ENCODE measurements at places on chromosomes 7 and 10.
A peak's percentile ranks its signal among the peaks of the same experiment; 100 is the strongest.

DNA sequence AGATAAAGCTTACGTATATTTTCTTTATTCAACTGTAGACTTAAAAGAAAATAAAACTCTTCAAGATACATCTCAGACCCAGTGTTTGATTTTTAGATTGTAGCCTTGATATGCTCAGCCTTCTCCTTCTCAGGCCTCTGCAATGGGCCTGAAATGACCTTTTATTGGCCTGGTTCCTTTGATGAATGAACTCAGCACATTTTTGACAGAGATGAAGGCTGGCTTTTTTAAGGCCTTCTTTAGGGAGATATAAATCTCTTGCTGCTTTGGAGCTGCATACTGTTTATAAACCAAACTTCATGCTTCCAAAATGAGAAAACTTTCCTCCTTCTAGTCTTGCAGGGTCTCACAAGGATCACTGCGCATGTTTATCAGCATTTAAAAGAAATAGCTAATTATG lies 1049.8 kb downstream of the LRMDA start:
- no peak for DNase-seq

DNA sequence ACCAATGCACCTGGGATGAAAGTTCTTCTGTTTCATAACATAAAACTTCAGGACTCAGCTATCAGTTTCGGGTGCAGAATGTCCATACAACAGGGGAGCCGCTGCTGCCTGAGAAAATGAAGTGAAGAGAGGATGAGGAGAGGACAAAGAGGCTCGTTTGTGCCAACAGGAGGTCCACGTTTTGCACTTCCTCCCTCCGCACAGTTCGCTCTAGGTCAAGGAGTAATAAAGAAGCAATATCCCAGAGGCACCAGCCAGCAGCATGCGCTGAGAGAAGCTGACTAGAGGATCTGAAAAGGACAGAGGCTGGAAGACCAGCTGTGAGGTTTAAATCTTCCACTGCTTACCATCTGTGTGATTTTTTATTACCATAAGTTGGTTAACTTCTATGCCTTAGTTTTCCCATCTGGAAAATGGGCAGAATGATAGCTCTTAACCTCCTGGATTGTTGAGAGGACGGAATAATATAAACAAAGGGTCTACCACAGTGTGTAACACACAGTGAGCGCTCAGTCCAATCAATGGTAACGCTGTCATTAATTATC lies 709 bp downstream of the GPAM start:
- DNase-seq = no peak

GRCh38 chr10:71687077-71687476 lies 32.5 kb downstream of the C10orf105 start:
- DNase-seq = no peak

DNA sequence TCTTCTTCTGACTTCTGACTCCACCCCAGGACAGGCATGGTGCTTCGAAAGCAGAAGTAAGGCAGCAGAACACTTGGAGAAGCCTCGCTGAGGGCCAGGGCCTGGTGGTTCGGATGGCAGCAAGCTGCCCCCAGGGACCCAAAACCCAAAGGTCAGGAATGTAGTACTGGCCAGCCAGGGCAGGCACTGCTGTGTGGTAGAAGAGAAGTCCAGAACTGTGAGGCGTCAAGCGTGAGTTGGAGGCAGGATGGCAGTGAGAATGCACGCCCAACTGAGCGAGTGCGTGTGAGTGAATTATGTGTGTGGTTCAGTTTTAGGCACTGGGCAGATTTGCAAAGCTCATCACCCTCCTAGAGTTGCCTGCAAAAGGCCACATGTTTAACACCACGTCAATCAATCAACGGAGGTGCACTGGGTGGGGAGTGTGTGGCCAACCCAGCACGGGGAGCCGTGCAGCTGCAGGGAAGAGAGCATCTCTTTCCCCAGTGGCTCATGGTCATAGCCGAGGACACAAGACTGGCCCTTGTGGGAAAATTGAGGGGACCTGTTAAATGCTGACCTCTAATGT lies 144.3 kb downstream of the KCNMA1 start:
- DNase-seq = no peak

DNA sequence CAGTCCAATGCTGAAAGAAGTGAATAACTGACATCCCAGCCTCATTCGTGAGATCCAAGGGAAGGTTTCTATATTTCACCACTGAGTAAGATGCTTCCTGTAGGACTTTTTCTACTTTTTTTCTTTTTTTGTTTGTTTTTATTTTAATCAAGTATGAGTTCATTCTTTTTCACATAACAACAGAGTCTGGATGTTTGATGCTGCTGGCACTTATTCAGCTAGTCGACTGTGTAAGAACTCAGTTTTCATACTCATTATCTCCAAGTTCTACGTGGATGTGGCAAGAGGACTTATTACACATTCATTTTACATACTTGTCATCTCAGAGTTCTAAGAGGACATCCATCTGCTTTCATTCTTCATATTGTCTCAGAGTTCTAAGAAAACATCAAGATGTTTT lies 86.9 kb downstream of the CPXM2 start:
- no peak for DNase-seq

GRCh38 chr10:620417-620816 lies 69.1 kb downstream of the DIP2C start:
- DNase-seq = no peak

DNA sequence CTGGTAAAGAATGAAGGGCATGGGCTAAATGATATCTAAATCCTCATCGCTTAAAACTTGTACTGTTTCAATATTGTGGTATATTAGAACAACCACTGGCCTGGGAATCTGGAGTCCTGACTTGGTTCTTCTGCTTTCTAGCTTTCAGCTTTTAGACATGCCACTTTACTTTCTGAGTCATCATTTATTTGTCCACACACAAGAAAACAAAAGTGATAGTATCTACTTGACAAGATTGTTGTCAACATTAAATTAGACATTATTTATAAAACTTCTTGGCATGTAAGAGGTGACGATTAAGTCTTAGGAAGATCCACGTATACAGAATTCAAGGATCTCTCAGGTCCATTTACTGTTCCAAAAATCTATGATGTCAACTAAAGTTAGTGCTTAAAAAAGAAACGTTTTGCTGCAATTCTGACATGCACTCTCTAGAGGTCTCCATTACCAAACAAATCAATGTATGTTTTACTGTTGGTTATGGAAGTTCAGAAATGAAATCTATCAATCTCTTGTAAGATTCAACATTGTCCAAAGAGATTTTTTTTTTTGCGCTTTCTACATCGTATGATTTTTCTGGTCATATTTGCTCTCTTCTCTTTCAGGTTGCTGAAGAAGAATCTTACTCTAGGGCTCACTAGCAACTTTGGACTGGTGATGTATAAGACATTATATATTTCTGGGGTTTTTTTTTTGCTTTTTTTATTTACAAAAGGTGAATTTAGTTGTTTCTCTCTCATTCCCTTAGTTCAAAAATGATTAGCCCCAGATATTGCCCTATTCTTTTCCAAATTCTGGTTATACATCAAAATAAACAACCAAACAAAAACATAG lies 53.6 kb upstream of the DYNC1I1 start:
- no peak for DNase-seq

DNA sequence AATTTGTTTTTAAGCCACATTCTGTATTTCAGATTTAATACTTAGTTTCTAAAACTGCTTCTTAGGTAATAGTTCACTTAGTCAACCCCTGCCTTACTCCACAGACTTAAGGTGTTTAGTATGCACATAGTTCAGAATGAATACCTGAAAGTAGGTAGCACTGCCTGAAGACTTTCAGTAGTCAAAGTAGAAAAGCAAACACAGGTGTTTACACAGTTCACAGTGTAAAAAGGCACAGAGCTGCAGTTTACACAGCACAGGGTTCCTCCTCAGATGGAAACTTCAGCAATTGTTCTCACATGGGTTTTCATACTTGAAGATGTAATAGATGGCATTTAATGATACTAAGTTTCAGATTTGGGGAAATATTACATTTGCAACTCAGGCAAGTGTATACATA lies 3.1 kb upstream of the PKD1L1 start:
- DNase-seq = no peak

- DNase-seq = no peak
Measured at GRCh38 chr7:111009526-111010040, 81.3 kb upstream of the LRRN3 start.

GRCh38 chr7:38294926-38295325 lies 21.5 kb upstream of the TARP start:
- no peak for DNase-seq

DNA sequence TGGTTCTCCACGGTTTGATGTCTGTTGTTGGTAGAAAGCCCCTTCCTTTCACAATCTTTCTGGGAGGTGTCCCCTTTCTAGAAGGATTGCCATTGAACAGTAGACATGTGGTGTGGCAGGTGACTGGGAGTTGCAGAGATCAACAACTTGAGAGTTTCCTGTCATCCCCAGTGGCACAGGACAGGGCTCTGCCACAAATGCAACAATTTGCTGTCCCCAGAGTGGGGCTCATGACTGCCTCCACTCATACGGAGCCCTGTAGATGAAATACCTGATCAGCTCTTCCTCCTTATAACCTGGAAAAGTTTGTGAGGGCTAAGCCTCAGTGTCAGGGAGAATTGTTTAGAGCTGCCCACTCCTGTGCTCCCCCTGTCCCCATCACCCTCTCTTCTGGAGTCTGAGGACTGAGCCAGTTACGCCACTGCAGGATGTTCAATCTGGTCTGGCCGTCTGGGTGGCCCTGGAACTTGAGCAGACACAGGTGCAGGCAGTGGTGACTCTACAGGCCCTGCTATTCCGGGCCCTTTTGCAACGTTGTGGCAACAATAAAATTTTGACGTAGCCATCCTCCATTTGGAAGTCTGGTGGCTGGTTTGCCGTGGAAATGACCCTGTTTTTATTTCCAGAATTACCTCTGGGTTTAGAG lies 6.5 kb downstream of the DBNL start:
- DNase-seq = no peak

- no peak for DNase-seq
Measured at GRCh38 chr10:43817368-43817767, 168.7 kb upstream of the ZNF32 start.

GRCh38 chr10:6748029-6748428 lies 168.0 kb upstream of the PRKCQ start:
- DNase-seq = no peak

DNA sequence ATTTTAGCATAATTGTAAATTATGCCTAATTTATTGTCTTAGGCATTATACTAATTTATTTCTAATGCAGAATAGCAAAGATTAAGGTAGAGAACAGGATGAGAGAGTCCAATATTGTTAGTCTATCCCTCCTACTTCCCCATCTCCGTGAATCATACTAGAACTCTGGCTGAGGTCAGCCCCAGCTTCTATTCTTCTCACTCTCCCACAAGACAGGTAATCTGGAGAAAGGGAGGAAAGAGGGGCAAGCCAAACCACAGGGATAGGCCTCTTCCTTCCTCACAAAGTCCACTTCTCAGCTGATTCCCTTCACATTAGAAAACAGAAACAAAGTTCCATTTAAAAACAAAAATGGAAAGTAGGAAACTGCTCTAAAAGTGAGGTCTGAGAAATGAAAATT lies 117.5 kb upstream of the LAMB4 start:
- DNase-seq = no peak

DNA sequence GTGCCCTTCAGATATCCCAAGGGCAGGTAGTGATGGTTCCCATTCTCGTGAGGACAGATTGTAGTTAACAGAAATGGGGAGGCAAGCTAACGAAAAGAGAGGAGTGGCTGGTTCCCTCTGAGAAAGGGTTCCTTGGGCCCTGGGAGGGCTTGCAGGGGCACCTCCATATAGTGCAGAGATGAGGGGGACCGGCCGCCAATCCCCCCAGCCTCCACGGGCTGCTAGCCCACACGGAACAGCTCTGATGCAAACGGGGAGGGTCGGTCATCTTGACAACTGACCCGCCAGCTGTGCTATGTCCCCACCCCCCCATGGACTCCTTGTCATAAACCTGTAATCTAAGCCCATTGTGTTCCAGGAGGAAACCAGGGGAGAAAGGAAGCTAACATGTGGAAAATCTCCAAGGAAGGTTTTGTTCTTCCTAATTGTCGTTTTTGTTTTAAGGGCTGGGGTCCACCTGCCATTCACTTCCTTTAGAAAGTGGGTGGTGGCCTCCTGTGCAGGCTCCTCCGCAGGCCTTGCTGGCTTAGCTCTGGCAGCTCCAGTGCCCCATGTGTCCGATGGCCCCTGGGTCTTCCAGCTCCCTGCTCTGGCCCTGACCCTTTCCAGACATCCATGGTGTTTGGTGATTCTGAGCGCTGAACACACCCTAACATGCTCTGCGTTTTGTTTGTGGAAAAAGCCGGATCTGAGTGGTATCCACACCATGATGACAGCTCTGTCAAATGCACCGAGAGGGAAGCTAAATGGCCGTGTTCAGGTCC lies 15.9 kb downstream of the ADCY1 start:
- DNase-seq = no peak

DNA sequence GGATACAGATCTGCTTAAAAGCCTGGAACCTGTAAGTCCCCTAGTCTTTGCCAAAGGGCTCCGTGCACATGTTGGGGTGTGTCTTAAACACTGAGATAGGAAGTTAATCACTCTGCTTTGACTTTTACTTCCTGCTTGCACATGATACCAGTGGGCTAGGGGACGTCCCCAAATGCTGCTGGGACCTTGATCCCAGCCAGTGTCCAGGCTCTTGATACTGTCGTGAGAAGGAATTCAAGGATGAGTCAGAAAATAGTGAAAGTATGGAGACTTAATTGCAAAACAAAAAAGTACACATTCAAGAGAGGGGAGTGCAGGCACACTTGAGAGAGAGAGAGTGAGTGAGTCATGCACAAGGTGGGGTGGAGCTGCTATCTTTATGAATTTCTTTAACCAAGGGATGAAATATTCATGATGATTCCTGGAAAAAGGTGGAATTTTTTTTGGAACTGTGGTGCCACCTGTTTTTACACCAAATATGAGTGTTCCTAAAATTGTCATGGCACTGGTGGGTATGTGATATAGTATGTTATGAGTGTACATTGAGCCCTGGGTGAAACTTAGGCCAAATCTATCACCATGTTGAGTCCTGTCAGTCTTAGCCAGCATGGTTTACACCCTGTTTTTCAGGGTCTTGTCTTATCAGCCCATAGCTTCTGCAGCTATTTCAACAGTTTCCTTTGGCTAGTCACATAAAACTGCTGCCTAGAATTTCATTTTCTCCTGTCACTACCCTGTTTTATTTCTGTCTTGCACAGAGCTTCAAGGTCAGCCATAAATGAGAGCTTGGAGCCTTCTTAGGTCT lies 88.3 kb upstream of the CYP26C1 start:
- no peak for DNase-seq

GRCh38 chr10:515674-516073 lies 173.8 kb downstream of the DIP2C start:
- DNase-seq = no peak

DNA sequence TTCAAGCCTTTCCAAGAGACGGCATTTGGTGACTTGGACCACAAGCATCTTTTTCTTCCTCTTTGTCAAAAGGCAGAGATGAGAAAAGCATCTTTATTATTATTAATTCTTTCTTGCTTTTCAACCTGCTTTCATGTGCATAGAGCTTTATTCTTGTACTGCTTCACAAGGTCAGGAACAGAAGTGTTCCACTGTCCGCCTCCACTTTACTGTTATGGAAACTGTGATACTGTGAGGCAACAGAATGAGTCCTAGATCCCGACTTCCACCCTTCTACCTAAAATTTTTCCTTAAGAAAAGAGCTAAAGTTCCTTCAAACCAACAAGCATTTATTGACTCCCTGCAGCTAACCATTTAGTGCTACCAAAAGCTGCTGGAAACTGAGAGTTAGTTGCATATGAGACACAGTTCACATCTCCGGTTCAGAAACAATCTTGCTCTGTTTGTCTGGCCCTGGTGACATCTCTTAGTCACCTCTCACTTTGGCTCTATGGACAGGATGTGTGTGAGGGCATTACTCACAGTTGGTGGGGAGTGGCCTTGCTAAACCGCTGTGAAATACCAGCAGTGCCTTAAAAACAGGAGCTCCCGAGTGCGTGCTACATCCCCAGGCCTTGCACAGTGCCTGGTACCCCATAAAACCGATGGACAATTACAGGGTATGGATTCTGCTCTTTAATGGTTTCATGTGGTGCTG lies 77.1 kb upstream of the TRIL start:
- peak; percentile 5 for DNase-seq

Data from stimulated activated naive CD8-positive, alpha-beta T cell treated with anti-CD3 and anti-CD28 coated beads, Interleukin-15, amount 100 ng/mL, for 72 hours (primary cell).